Stimulated activated CD4-positive, alpha-beta T cell treated with anti-CD3 and anti-CD28 coated beads, Interleukin-2, amount 100 ng/mL, for 24 hours (primary cell): ENCODE measurements at places on chromosomes 7 and 10.

DNA sequence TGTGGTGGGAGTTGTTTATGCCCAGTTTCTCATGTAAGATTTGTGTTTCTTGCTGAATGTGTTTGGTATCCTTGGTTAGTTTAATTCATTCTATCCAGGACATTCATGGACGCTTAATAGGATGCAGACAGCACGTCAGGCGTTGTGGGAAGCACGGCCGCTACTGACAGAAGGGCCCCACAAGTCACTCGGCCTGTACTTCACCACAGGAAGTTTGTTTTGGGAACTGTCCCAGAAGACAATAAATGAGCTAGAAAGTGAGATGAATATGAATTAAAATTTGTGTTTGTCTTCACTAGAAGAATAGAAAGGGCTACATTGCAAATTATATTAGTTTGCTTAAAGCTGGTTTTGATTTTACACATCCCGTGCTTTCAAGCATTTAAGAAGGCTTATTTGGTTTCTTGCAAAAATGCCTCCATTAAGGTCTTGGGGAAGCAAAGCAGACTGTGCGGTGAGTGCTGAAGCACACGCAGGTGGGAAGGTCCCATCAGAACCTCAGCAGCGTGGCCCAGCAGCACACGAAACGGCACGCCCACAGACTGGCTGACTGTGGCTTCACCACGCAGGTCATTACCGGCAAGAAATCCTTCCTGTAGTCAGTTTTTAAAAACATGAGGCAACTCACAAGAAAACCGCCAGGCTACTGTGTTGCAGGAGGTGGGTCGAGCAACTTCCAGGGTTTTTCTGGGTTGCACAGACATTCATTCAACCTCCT is 74.1 kb downstream of the VIPR2 start:
- no peak for DNase-seq

DNA sequence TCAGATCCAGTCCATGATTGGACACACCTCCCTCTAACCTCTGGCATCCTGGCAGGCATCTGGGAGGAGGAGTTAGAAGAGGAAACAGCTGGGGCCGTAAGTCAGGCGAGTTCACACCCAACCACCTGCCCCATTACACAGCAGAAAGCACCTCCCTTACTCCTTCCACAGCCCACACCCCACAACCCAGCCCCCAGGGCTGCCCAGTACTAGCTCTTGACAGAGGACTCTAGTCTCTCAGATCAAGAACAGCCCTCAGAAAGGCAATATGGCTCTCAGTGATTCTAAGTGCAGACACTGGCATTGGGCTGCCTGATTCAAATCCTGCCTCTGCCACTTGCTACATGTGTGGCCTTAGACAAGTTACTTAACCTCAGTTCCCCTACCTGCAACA is 34.1 kb downstream of the KCNMA1 start:
- no peak for DNase-seq

DNA sequence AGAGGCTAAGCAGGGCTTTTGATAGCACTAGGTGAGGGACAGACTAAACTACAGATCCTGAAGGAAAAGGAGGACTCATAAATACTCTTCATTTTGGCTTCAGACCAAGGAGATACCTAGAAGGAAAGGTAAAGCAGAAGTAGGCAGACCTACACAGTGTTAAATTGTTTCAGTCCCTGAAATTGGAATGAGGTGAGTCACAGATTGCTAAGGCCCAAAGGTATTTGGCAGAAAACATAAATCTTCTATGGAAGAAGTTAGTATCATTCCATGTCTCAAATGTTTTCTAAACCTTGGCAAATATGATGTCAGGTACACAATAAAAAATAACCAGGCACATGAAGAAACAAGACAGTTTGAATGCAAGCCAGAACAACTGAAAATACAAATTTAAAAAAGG is 30.0 kb downstream of the MTERF1 start:
- no peak for DNase-seq

GRCh38 chr7:134761266-134761665 is 18.2 kb upstream of the CALD1 start:
- no peak for DNase-seq

DNA sequence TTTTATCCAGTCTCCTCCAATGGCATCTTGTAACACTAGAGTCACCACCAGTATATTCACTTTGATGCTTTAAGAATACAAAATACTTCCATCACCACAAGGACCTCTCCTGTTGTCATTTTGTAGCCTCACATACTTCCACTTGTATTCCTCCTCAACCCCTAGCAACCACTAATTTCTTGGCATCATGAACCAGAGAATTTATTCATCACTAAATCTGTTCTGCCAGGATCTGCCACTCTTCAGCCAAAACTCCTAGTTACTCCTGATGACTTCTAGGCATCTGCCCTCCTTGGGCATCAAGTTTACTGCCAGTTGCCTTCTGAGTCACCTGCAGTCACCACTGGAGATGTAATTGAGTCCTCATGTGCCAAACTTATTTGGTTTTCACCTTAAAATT is 906.8 kb downstream of the CNTNAP2 start:
- DNase-seq, result no peak

GRCh38 chr10:62627983-62628382 is 176.5 kb upstream of the ADO start:
- DNase-seq, result no peak

DNA sequence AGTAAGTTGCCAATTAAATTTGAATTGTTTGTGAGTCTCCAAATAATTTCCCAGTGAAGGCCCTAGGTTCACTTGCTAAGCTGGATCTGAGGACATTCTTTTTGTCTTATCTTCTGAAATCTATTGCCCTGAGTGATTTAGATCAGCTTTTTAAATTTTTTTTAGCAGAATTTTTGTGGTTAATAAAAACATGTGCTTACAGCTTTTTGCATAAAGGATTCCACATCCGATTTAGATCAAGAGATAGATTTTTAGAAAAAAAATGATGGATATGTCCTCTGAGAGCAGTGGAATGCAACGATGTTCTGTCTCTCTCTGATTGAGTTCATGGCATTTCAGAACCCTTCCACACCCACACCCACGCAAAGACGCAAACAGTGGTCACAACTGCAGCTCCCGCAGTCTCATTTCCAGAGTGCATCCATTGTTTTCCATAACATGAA is 358.8 kb downstream of the SUGCT start:
- DNase-seq, result no peak

DNA sequence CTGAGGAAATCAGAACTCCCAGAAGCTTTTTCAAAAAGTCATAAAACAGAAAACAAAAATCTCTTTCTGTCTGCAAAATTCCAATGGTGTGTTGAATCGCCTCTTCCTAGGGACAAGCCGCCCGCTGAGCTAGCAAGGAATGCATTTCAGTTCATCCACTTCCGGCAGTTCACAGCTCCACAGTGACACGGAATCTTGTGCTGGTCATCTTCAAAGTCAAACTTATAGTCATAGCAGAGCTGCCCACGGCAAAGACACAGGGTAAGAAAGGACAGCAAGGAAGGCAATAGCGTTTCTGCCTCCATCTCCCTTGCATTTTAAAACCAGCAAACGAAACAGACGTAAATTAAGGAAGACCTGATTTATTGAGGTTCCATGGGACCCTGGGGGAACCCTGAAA is 111.2 kb downstream of the GALNT11 start:
- no peak for DNase-seq

DNA sequence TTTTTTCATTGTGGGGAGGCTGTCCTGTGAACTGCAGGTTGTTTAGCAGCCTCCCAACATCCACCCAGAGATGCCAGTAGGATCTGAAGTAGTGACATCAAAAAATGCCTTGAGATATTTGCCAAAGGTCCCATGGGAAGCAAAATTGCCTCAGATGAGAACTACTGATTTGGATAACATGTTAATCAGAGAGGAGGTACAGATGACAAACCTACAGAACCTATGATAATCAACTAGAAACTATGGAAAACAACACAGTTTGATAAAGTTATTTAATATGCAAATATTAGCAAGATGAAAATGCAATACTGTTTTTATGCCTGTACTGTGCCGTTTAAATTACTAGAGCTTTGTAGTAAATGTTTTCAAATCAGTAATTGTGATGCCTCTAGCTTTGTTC is 90.9 kb upstream of the NOBOX start:
- no peak for DNase-seq

DNA sequence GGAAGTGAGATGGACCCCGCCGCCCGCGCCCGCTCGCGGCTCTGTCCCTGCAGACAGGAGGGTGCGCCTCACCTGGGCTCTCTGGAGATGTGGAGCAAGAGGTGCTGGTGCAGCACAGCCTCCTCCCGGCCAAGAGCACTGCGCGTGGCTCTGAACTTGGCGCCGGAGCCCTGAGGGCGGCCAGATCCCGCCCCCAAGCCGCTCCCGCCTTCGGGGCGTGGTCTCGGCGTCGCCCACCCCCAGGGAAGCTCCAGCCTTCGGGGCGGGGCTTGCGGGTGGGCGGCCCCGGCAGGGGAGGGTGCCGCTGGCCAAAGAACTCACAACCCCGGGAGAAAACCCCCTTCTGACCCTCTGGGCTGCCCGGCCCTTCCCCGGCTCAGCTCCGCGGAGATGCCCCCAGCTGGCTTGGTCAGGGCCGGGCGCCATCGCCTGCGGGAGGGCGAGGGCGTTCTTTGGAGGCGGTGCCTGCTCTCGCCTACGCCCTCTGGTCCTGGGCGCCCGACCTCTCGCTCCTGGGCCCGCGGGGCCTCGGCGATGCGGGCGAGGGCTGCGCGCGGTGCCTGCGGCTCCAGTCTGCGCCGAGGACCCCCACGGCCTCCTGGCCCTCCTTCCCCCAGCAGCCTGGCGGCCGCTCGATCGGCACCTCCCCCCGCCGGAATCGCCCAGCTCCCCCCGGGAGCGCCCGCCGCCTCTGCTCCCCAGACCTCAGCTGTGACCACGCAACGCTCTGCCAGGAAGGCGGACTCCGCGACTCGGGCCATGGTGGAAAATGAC is at the start of gene ZNF488:
ZNF488 (minus strand) TSS at position 146 of the 774 bp plus-strand sequence. CDS start 15,464 bp downstream, outside the sequence.
- DNase-seq, result peak; percentile 70

DNA sequence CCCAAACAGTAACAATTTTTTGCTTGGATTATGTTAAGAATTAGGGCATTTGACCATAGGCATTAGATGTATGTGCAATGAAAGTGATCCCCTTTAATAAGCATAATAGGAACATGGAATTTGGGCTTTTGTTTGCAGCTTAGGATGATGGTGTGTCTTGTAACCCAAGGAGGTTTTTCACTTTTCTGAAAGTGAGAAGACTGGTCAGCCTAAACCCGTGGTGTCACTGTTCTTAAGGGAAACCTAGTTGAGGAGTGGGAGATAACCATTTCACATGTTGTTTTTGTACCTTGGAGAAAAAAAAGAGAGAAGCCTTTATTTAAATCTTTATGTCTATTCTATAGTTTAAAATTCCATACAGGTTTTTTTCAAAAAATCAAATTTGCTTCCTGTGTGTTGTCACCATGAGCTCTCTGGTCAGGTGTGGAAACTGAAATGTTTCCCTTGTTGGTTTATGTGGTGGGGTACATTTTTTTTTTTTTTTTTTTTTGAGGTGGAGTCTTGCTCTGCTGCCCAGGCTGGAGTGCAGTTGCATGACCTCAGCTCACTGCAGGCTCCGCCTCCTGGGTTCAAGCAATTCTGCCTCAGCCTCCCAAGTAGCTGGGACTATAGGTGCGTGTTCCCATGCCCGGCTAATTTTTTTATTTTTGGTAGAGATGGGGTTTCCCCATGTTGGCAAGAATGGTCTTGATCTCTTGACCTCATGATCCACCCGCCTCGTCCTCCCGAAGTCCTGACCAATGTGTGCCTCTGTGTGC is 7.7 kb downstream of the CCM2 start:
- no peak for DNase-seq

- no peak for DNase-seq
Measured at GRCh38 chr7:135205850-135206249, 5.5 kb downstream of the WDR91 start.

DNA sequence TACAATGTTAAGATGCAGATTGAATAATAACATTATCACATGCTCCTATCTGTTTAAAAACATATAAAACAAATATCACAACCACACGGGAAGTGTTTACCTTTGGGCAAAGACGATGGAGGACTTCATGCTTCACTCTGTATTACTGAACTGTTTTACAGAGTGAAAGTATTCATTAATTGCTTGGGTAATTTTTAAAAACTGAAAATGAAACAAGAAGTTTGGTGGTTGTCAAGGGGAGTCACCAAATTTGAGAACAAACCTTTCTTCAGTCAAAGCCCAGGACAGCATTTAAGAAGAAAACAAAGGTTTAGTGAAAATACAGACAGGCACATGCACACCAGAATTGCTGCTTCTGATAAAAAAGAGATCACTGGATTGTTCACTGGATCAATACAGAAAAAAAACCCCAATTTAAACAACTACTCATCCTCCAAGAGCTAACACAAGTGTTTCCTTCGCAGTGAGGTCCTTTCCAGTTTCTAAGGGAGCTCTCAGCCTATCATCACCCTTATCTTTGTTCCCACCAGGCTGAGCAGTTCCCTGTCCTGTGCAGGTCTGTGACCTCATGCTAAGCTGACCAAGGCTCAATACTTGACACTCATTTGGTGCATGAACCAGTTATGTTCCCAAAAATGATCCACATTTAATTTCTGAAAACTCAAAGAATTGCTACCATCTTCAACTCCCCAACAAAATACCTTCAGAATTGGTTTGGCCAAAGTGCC is 8.8 kb downstream of the PARP12 start:
- DNase-seq, result no peak

- no peak for DNase-seq
Measured at GRCh38 chr10:30127120-30127541, 67.7 kb upstream of the JCAD start.

GRCh38 chr7:136036336-136036735 is 59.2 kb upstream of the MTPN start:
- no peak for DNase-seq

DNA sequence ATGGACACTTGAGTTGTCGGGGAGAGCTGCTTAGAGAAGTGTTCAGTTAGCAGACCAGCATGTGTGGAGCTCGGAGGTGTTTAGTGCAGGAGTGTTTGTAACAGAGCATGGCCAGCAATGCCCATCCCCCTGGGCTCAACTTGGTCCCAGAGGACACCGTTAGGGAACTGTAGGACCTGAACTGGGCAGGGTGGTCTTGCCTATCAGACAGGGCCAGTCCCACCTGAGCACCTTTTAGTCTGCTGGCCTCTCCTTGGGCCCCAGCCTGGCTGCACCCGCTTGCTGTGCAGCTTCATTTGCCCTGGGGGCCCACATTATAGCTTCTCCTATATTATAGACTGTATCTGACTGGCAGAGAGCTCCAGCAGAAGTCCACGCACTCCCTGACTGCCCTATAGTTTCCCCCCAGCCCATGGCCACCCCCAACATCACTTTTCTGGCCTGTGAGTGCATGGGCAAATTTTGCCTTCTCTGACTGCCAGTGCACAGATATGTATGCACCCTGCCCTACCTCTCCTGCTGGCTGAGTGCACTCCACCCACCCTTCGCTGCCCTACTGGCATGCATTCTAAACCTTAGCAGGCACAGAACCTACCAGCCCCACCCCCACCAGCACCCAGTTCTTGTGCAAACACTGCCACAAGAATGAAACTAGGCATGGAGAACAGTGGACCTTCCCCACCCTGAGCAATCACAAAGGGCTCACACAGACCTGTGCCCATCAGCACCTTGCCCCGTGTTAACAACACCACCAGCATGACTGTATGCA is 1030.6 kb upstream of the GHITM start:
- no peak for DNase-seq

- no peak for DNase-seq
Measured at GRCh38 chr10:91643700-91644099, 10.8 kb upstream of the PPP1R3C start.

GRCh38 chr7:84102213-84102612 is 92.4 kb downstream of the SEMA3A start:
- DNase-seq, result no peak

GRCh38 chr10:24394461-24395190 is 185.7 kb downstream of the KIAA1217 start:
- no peak for DNase-seq
